AG04450 (cell line): ENCODE measurements at places on chromosomes 4 and X.

DNA sequence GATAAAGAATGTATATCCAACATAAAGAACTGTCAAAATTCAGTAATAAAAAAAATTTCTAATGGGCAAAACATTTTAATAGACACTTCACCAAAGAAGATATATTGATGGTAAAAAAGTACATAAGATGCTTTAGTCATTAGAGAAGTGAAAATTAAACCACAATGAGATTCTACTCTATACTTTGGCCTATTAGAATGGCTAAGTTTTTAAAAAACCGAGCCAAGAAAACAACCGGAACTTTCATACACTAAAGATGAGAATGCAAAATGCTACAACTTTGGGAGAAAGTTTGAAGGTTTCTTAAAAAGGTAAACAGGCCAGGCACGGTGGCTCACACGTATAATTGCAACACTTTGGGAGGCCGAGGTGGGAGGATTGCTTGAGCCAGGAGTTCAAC is 20.8 kb downstream of the CNOT6L start:
- DNase-seq = no peak

- DNase-seq = no peak
Observed at GRCh38 chr4:87946766-87947165, 28.7 kb upstream of the SPP1 start.

GRCh38 chr4:184448821-184449220 is 25.5 kb downstream of the IRF2 start:
- no peak for DNase-seq

- DNase-seq = no peak
Observed at GRCh38 chr4:67151376-67152343, 393.6 kb downstream of the CENPC start.

DNA sequence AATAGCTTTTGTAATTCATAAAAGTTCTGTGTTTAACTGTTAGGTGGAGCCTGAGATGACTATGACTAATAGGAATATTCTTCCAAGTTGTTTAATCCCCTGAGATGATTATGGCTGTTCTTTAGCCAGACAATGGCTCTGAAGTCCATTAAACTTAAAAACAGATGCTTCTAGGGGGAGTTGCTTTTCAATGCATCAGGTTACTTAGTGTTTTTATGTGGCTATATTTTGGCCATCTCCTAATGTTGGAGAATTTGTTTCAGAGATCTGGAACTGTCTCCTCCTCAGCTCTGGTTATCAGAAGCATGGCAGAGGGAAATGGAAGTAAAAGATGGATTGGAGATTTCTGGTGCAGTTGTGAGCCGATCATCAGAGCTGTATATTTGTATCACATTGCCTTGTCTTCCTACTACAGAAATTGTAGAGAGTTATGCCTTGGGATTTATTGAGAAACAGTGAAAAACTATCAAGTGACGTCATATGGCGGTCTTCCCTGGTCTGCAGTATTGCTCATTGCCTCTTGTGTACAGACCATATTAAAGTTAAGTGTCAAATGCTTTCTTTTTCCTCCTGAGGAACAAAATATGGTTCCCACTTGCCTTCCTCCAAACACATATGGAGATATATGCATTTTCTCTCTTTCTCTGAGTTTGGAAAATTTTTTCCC is 29.8 kb downstream of the SGMS2 start:
- no peak for DNase-seq

DNA sequence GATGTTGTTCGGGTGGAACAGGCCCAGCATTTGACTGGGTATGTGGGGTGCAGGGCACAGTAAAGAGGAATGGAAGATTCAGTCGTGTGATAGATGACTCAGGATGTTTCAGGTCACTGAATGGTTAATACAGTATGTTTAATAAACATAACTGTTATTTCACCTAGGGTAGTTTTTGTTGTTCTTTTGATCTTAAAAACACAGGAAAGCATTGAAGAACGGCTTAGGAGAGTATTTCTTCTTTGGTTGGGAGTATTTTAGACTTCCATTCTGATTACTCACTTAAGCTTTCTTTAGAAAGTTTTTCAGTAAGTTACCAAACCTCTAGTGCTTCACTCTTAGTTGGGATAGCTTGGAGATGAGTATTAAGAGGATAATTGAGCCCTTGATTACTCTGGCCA is 62.3 kb downstream of the STAG2 start:
- DNase-seq = no peak

DNA sequence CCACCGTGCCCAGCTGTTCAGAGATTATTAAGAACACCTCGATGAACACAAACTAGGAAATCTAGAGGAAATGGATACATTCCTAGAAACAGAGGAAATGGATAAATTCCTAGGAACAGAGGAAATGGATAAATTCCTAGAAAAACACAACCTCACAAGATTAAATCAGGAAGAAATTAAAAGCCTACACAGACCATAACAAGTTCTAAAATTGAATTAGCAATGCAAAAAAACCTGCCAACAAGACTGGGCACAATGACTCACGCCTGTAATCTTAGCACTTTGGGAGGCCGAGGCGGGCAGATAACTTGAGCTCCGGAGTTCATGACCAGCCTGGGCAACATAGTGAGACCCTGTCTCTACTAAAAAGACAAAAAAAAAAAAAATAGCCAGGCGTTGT is 13.1 kb upstream of the IDS start:
- no peak for DNase-seq
